Activated CD8-positive, alpha-beta memory T cell treated with anti-CD3 and anti-CD28 coated beads, Interleukin-2, amount 10 ng/mL, durations not matched to agents 7 days and 5 days (primary cell): ENCODE measurements at places on chromosomes 4 and X.

DNA sequence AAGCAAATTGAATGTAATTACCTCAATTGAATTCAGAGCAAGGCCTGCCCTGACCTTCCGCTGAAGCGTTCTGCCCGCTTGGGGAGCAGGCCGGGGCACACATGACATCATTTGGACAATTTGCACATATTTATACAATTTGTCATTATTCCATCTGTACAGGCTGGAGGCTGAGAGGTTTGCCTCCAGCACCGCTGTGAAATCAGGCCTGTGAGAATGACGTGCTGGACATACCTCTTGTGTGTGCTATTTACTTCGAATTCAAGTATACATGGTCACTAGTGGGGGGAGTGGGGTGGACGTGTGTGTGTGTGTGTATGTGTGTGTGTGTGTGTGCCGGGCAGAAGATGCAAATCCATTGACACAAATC lies 285.6 kb downstream of the SHOX start:
- no peak for DNase-seq

GRCh38 chrX:110432906-110433215 lies 74.2 kb downstream of the RTL9 start:
- no peak for DNase-seq

DNA sequence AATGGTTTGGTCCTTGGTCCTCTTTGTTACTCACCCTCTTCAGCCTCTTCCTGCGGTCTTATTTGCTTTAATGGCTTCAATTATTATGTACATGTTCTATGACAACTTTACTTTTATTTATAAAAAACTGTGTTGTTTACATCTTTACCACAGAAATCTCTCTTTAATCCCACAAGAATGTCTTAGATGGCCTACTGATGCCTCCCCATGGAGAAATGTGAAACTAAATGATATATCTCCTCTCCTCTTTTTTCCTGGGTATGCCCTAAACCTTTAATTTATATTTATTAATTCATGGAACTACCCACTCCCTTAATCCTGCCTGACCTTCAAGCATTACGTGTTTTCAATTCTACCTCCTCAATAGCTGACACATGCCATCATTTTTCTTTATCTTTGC lies 573.2 kb downstream of the CENPC start:
- DNase-seq = no peak

DNA sequence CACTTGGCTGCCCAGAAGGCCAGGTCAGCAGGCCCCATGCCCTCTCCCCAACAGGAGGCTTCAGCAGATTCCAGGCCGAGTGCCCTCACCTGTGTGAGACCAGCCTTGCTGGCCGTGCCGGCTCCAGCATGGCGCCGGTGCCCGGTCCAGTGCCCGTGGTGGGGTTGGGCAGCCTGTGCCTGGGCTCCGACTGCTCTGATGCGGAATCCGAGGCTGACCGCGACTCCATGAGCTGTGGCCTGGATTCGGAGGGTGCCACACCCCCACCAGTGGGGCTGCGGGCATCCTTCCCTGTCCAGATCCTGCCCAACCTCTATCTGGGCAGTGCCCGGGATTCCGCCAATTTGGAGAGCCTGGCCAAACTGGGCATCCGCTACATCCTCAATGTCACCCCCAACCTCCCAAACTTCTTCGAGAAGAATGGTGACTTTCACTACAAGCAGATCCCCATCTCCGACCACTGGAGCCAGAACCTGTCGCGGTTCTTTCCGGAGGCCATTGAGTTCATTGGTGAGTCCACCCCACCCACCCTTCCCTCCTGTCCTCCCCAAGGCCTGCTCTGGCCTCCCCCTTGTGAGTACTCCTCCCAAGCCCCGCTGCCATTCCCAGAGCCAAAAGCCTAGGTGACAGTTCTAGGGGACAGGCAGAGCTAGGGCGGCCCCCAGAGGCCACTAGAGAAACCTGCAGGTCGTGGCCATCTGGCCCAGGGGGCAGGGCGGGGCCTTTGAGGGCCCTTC lies 2.3 kb downstream of the DUSP9 start:
- peak; percentile 51 for DNase-seq

DNA sequence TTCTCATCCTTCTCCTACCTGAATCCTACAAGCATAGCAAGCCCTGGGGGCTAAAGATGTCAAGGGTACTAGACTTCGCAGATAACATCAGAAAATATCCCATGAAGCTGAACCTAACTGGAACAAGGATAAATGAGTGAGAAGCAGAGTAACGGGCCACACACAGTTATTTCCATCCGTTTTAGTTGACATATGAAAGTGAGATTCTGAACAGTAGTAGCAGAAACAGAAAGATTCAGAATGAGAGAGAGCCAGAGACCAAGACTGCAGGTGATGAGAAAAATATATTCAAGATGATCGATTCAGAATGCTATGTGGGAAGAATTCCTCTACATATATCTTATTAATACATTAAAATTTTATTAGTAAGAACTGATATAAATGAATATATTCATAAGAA lies 165.1 kb downstream of the TSPAN5 start:
- no peak for DNase-seq

DNA sequence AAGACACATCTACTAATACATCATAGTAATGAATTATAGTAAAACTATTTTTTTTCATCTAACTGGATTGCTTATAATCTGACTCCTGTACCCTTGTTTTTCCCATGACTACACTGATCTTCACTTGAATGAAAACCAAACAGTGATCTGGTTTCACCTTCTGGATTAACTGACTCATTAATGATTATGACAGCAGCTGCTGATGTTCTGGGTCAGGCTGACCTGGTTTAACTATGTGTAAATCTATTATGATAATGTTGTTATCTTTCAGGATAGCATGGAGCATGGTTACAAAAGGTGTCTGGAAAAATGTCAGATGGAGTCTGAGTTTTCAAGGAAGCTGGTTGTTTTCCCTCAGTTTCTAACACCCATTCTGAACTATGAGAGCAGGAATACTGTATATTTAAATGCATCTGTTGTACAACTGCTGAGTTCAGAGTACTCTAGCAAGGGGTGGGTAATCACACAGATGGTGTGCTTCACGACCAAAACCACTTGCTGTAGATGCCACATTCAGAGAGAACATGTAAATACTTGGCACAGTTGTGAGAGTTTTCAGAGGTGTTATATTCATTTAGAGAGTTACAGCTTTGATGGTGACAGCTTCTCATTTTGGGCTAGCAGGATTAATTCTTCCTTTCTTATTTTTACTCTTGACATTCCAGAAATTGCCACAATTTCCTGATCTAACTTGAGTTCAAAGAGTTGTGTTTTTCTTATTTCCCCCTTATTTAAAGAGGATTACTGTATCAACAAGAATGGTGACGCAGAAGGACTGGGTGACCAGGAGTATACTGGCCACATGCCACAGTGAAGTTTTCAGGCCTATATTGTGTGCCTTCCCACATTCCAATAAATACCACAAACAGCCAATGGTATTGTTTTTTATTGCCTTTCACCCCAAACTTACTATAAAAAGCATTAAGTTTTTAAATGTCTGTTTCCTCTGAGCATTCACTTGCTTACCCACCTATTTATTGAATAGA lies 249.7 kb upstream of the TET2 start:
- DNase-seq = no peak

- DNase-seq = no peak
Measured at GRCh38 chr4:89781321-89781720, 55.6 kb downstream of the SNCA start.
